Naive thymus-derived CD8-positive, alpha-beta T cell (primary cell): ENCODE measurements at places on chromosomes 11 and 22.

DNA sequence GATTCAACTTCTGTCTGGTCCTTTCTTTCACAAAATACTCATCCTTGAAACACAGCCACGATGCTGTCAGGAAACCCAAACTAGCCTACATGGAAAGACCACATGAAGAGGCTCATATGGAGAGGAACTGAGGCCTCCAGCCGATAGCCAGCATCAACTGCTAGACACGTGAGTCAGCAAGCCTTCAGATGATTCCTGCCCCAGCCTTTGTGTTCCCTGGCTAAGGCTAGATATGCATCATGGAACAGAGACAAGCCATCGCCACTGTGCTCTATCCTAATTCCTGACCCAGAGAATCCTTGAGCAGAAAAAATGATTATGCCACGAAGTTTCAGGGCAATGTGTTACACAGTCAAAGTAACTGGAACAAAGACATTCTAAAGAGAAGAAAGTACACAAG is 75.5 kb downstream of the ENTHD1 start:
- H3K27me3 ChIP-seq: peaks cover 4% of the 10 kb centered on the region
- no peaks in the 10 kb centered on the region for H3K36me3 ChIP-seq
- no peak overlapping the region for H3K27ac ChIP-seq

DNA sequence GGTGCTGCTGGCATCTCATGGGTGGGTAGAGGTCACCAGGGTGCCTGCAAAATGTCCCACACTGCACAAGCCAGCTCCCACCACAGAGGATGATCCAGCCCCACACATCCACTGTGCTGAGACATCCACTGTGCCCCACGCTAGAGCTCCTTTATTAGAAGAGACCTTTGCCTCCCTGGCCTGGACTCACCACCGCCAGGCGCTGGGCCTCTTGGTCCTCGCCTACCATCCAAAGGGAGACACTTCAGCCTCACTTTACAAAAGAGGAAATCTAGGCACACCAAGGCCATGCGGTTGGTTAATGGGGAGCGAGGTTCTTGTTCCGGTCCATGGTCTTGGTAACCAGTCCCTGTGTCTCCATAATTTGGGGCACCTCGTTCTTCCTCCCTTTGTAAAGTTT is 3.4 kb upstream of the ANO1 start:
- DNase-seq: no peak
- no peak overlapping the region for H3K4me3 ChIP-seq
- H3K4me1 ChIP-seq: no peaks in the 10 kb centered on the region
- H3K27me3 ChIP-seq: peaks cover 79% of the 10 kb centered on the region

DNA sequence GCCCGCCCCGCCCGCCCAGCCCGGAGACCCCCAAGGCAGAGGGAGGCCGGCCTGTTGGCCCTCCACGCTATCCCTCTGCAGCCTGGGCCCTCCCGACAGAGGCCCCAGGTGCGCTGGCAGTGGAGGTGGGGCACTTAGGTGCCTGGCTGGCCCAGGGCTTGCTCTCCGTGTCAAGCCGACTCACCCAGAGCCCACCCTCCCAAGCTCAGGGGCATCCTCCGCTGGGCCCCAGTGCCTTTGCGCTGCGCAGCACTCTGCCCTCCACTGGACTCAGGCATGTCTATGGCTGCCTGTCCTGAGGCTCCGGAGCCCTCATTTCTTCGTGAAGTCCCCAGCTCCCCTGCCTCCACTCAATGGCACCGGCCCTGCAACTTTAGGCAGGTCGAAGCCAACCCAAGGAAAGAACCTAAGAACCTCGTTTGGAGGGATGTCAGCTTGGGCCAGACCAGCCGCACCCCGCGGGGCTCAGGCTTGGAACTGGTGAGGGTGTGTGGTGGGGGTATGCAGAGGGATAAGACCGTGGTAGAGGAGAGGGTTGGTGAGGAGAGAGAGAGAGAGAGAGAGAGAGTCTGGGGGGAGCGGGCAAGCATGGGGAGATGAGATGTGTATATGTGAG is 6.1 kb downstream of the SMIM45 start:
- no peak overlapping the region for H3K4me3 ChIP-seq
- H3K27me3 ChIP-seq: no peaks in the 10 kb centered on the region
- H3K27ac ChIP-seq: no peak overlapping the region
- DNase-seq: no peak
- H3K4me1 ChIP-seq: peaks cover 5% of the 10 kb centered on the region

DNA sequence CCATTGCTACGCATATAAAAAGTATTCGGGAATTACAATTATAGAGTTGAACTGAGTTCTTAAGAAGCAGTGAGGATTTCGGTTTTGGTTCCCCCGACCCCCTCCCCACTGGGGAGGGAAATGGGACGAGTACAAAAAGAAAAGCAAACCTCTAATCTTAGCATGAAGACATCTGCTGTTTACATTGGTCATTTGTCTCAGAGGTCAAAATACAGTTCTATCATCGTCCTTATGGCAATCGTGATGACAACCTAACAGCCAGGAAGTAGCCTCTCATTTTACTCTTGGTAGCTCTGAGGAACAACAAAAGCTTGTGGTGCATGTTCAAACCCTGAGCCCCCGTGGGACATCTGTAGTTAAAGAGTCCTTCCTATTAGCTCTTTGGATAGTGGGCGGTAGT is 3.2 kb upstream of the PRSS23 start:
- no peaks in the 10 kb centered on the region for H3K36me3 ChIP-seq
- no peak for DNase-seq
- peaks cover 31% of the 10 kb centered on the region for H3K27me3 ChIP-seq
- peaks cover 13% of the 10 kb centered on the region for H3K4me1 ChIP-seq
- H3K27ac ChIP-seq: no peak overlapping the region

- no peak for DNase-seq
- H3K4me1 ChIP-seq: peaks cover 4% of the 10 kb centered on the region
- H3K27me3 ChIP-seq: no peaks in the 10 kb centered on the region
- H3K27ac ChIP-seq: no peak overlapping the region
Measured at GRCh38 chr22:46911346-46911745, 148.9 kb downstream of the TBC1D22A start.

- H3K36me3 ChIP-seq: no peaks in the 10 kb centered on the region
- no peak overlapping the region for H3K27ac ChIP-seq
- no peaks in the 10 kb centered on the region for H3K27me3 ChIP-seq
- H3K4me3 ChIP-seq: no peak overlapping the region
- H3K4me1 ChIP-seq: peaks cover 22% of the 10 kb centered on the region
Measured at GRCh38 chr11:95908826-95909225, 15.1 kb downstream of the MTMR2 start.

- H3K27ac ChIP-seq: no peak within 1 kb of the TSS
- no peak within 1 kb of the TSS for H3K4me3 ChIP-seq
- H3K27me3 ChIP-seq: peaks cover 9% of the 10 kb centered on the region
- H3K36me3 ChIP-seq: no peaks in the 10 kb centered on the region
- no peak for DNase-seq
- H3K4me1 ChIP-seq: no peaks in the 10 kb centered on the region
Measured at GRCh38 chr11:66974724-66975404, at the start of gene C11orf86. Gene C11orf86, plus strand, starts transcription at chr11:66975304. Its CDS starts 59 bp downstream, at chr11:66975363.

GRCh38 chr11:31089117-31089516 is 280.4 kb downstream of the DCDC1 start:
- H3K36me3 ChIP-seq: peaks cover 16% of the 10 kb centered on the region
- DNase-seq: no peak
- no peak overlapping the region for H3K27ac ChIP-seq
- H3K4me1 ChIP-seq: no peaks in the 10 kb centered on the region
